Stimulated activated CD8-positive, alpha-beta memory T cell treated with anti-CD3 and anti-CD28 coated beads, Interleukin-15, amount 100 ng/mL, for 48 hours (primary cell): ENCODE measurements at places on chromosomes 13 and 19.

GRCh38 chr13:41271456-41272285, 8.3 kb upstream of the MTRF1 start:
- DNase-seq = no peak

DNA sequence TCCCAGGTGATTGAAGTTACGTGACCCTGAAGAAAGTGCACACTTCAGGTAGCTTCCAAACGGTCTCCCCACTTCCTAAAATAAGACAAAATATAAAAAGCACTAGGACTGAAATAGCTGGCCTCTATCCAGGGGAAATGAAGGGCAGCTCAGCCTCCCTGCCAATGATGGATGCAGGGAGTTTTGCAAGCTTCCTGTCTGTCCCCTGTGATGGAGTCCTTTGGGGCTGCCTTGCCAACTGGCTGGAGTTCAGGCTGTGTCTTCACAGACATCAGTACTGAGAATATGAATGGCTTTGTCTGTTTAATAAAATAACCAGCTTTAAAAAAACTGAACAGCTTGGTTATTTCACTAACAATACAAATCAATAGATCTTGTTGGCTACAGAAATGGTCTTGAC, 101.4 kb upstream of the GPR12 start:
- DNase-seq = no peak

DNA sequence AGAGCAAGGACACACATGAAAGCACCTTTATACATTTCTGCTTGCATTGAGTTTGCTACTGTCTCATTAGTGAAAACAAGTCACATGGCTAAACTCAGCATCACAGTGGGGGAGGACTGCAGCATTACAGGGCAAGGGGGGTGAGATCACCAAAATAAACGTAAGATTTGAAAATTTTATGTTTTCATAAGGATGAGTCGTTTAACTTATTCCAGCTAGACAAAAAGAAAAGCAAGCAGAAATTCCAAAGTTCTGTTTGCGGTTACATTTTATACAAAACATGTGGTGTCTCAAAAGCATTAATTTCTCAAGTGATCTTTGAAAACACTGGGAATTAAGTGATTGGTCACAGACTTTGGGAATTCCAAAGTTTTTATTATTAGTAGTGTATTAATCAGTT, 261.4 kb upstream of the RXFP2 start:
- no peak for DNase-seq

- no peak for DNase-seq
Observed at GRCh38 chr19:40908976-40909375, 26.9 kb upstream of the CYP2A7 start.

GRCh38 chr13:94431574-94431973, 47.9 kb downstream of the DCT start:
- no peak for DNase-seq

- no peak for DNase-seq
Observed at GRCh38 chr13:54144828-54145227, 1116.2 kb downstream of the OLFM4 start.

DNA sequence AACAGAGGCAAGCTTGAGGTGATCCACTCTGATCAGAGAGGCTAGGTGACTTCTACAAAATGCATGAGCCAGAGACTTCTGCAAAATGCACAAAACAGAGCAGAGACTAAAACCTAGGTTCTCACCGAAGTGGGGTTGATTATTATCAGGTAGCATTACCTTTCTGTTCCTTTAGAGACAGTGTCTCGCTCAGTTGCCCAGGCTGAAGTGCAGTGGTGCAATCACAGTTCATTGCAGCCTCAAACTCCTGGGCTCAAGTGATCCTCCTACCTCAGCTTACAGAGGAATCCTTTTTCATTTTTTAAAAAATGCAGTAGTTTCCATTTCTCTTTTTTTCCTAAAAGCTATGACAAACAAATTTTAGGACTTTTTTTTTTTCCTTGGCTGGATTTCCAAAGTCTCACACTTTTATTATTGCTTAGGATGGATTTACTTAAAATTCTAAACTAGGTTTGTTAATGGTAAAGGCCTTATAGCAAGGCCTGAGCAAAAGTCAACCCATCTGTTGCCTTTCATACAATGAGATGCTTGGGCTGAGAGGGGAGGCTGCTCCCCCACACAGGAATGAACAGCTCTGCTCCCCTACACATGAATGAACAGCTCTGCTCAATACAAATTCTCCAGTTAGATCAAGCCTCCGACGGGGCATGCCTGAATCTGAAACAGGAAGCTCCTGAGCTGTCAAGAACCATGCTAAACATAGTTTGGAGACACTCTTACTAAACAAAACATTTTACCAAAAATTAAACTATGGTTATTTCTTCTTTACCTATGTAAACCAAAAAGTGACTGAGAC, 18.8 kb upstream of the TNFRSF19 start:
- DNase-seq = no peak

DNA sequence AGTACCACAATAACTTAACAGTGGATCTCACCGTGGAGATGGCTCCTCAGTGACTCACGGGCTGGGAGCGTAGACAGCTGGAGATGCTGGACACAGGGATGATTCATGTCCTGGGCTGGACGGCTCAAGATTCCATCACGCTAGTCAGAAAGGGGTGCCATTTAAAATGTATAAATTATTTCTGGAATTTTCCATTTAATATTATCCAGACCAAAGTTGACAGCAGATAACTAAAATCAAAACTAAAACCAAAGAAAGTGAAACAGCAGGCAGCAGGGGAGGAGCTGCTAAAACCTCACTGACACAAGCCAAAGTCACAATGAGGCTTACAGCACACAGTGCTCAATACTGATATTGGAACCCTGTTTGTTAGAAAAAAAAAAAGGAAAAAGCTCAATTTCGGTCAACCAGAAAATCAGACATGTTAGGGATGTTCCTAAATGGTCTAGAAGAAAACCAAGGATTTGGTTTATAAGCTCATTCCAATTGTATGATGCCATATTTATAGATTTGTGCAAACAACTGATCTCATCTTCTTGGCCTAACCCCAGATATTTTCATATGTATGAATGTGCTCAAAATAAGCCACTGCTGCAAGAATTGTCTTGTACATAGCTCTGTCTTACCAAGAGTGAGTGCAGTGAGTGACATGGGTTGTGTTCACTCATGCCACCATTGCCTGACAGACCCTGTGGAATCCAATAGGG, 111.8 kb downstream of the SACS start:
- DNase-seq = no peak

DNA sequence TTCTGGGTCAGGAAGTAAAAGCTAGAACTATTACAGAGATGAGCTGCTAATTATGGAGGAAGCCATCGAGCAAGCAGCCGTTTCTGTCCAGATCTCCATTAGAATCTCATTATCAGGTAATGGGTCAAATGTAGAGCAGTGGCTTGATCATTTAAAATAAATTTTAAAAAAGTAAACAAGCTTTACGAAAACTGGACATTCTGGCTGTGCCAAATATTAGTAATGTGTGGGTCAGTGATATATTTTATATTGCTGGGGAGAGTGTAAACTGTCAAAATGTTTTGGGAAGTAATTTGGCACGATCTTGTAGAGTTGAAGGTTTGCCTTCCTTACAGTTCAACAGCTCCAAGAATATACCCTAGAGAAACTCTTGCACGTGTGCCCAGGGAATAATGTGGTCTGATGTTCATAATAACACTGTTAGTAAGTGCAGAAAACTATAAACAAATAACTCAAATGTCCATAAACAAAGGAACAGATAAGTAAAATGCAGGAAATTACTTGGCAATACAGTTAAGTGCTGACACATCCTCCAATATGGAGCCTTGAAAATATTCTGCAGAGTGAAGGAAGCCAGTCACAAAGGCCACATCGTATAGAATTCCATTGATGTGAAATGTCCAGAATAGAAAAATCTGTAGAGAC, 127.2 kb upstream of the UBL3 start:
- DNase-seq = no peak

- DNase-seq = no peak
Observed at GRCh38 chr13:50740052-50740741, 103.3 kb downstream of the DLEU7 start.

- DNase-seq = no peak
Observed at GRCh38 chr13:87810920-87811344, 139.8 kb downstream of the SLITRK5 start.

- DNase-seq = peak; percentile 48
Observed at GRCh38 chr19:1000095-1000494, at the start of gene GRIN3B. GRIN3B (plus strand) TSS chr19:1000419; CDS start chr19:1000438, 19 bp downstream.

GRCh38 chr19:55113570-55114039, 3.8 kb downstream of the PPP1R12C start:
- DNase-seq = no peak

- no peak for DNase-seq
Observed at GRCh38 chr13:21911646-21912298, 240.9 kb downstream of the FGF9 start.
